ENCODE measurements at places on chromosomes 3 and 15. TPM values are rescaled to one million over a fixed set of nuclear protein-coding genes. Genes with fewer than 3 reads are reported as not detected.

TMEM207 gene
- not detected for polyA plus RNA-seq

GRCh38 chr3:184551614-184552256, 9.8 kb upstream of the EPHB3 start:
- no peak for DNase-seq

SLC35A5 gene
- 14.3 TPM for polyA plus RNA-seq

ZMYND10 gene
- polyA plus RNA-seq: 0.15 TPM

- no peak for DNase-seq
Measured at GRCh38 chr3:188316723-188317070, 162.7 kb downstream of the LPP start.

DNA sequence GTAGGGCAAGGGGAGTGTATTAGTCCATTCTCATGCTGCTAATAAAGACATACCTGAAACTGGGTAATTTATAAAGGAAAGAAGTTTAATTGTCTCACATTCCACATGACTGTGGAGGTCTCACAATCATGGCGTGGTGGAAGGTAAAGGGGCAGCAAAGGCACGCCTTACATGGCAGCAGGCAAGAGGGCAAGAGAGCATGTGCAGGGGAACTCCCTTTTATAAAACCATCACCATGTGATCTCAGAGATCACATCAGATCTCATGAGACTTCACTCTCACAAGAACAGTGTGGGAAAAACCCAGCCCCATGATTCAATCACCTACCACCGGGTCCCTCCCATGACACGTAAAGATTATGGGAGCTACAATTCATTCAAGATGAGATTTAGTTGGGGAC, 41.4 kb downstream of the SUMF1 start:
- DNase-seq: no peak

DNA sequence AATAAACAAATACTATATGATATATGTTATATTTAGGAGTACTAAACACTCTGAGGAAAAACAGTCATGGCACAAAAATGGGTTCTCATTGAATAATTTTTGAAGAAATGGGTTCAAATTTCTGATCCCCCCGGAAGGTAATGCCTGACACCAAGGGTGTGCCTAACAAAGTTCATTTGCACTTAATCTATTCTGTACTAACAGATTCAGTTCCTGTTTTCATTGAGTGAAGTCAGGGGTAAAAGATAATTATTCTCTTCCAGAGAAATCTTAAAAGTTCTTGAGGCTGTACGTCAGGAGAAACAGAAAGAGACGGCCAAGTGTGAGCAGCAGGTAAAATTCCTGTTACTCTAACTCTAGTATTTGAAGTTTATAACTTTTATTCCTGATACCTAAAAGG, 34.5 kb upstream of the TMEM42 start:
- no peak for DNase-seq

GRCh38 chr3:102034639-102035451, 185.5 kb downstream of the NFKBIZ start:
- no peak for DNase-seq

GRCh38 chr15:78715434-78715833, 74.4 kb upstream of the CHRNB4 start:
- DNase-seq: no peak

GRCh38 chr15:71792521-71792920, 17.8 kb upstream of the NR2E3 start:
- no peak for DNase-seq

GRCh38 chr3:181383760-181384159, 328.0 kb upstream of the SOX2 start:
- no peak for DNase-seq

DNAH12 gene
- polyA plus RNA-seq: 0.04 TPM

- DNase-seq: peak; percentile 76
Measured at GRCh38 chr15:71812966-71813722, 2.8 kb downstream of the NR2E3 start.

Measured in heart left ventricle (tissue), 16 donors.